AG04450 (cell line): ENCODE measurements at places on chromosomes 1 and 21.
A peak's percentile ranks its signal among the peaks of the same experiment; 100 is the strongest.

DNA sequence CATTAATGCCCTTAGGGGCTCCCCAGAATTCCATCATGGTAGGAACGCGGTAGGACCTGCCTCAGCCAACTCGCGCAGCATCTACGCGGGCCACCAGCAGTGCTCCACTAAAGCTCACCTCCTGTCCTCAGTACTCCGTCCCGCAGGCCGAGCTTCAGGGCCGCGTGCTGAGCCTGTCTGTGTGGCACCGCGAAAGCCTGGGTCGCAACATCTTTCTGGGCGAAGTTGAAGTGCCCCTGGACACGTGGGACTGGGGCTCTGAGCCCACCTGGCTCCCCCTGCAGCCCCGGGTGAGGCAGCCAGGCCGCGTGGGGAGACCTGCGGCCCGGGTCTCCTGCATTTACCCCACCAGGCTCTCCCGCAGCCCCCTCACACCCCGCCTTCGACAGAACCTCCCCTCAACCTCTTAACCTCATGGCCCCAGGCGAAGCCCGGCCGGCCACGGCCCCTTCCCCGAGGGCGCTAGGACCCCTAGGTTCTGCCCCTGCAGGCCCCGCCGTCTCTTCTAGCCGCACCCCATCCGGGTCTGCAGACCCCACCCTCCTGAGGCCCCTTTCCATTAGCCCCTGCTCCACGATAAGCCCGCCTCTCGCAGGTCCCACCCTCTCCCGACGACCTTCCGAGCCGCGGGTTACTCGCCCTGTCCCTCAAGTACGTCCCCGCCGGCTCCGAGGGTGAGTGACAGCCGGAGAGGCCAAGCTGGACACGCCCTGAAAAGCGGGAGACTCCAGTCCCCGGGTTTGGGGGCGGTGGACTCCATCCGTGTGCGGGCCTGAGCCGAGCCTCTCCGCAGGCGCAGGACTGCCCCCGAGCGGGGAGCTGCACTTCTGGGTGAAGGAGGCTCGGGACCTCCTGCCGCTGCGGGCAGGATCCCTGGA, 9.1 kb downstream of the SYTL1 start:
- no peak for DNase-seq

GRCh38 chr1:201585901-201586300, 47.0 kb downstream of the NAV1 start:
- DNase-seq, result no peak

DNA sequence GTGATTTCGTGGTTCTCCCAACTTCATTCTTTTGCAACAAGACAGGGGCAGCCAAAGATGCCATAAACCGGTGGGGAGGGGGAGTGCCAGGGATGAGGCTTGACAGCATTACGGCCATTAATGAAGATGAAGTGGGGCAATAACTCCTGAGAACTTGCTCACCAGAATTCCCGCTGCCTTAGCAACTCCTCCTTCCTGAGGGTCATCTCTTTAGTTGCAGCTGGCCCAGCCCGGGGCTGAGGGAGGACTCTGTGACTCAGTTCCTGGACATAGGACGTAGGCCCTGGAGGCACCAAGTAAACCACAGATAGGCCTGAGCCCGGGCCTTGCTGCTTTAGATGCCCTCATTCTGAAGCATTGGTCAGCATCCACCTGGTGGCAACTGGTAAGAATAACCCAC, 330.2 kb downstream of the RRAGC start:
- no peak for DNase-seq

DNA sequence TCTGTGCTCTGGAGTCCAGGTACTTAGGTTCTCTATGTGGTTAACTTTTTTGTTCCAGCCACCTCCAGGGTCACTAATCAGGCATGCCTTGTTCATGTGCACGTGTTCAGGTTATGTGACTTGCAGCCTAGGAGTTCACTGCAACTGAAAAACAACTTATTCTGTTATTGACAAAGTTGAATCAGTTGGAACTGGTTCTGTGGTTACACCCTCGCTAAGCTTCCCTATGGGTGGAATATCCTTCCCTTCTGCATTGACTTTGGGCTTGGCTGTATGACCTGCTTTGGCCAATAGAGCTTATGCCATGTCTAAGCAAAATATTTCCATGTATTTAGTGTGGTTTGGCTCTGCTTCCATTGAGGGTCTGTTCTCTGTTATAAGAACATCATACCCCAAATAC, 66.0 kb upstream of the DNAH14 start:
- DNase-seq, result no peak

DNA sequence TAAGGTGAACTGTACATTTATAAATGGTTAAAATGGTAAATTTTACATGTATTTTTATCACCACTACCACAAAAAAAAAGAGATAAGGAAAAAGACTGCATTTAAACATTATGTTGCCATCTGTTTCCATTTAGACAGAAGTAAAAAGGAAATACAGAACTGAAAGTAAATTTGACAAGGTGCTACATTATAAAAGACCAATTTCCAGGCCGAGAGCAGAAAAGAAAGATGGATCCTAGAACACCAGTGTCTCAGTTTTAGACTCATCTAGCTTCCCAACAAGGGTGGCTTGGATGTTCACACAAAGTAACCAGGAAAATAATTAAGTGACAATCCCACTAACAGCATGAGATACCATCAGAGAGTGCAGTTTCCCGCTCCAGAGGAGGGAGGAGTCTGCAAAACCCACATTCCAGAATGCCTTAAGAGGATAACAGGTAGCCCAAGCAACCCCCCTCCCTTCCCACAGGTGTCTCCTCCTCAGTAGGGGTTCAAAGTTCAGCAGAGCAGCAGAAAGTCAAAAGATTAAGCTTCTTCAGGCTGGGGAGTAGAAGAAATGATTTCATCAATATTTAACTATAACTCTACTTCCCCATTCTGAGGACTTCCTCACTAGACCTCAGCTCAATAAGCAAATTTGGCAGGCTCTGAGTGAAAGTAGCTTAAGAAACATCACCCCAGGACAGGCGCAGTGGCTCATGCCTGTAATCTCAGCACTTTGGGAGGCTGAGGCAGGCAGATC, 11.8 kb downstream of the TPM3 start:
- no peak for DNase-seq

GRCh38 chr1:31614414-31615005, 3.0 kb upstream of the HCRTR1 start:
- no peak for DNase-seq

GRCh38 chr21:34166468-34166867, 93.1 kb downstream of the MRPS6 start:
- DNase-seq, result no peak

DNA sequence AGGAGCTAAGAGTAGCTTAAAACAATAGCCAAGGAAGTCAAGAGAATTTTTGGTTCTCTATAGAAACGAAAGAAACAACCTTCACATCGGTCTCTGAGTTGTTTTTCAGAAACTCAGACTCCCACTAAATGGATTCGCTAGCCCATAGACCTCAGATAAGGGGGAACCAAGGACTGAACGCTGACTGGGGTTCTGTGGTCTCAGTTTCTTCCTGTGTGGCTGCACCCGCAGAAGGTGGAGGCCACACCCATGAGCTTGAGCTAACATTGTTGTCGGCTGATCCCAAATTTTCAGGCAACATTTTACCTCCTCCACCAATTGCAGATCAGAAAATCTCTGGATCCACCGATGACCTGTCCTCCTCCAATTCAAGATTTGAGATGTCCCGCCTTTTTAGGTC, 456.1 kb downstream of the AJAP1 start:
- no peak for DNase-seq

- DNase-seq, result no peak
Observed at GRCh38 chr21:15823486-15824150, 93.8 kb downstream of the USP25 start.

- no peak for DNase-seq
Observed at GRCh38 chr21:36156815-36157670, at the start of gene DOP1B. Gene DOP1B (plus strand): TSS chr21:36156824. CDS start chr21:36164734, 7,910 bp downstream.

DNA sequence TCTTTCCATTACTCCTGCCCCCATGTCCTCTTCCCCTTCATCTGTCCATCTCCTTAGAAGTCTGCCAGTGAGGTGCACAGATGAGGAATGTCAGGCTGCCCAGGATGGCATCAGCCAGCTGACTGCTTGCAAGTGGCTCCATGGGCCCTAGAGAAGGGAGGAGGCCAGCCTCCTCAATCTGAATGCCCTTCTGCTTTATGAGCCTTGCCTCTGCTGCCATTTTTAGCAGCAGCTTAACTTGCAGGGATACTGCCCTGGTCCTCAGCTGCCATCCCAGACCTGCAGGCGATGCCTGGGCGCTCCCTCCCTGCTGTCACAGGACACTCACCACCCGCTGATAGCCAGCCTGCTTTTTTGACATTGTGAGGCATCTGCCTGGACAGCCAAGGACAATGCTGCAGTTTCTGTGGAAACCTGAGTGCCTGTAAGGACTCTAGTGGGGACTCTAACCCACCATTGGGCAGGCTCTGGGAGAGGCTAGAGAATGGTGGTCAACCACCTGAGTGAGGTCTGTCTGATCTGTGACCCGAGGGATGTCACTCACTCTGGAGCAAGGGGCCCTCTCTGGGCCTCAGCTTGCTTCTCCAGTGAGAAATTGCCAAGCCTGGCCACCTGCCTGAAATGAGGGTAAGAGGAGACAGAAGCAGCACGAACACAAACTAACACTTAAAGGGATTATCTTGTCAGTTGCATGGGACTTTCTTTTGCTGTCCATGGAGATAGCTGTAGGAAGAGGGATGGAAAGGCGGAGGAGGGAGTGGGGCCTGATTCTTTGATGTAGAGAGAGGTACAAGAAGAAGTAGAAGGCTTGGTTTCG, 185.0 kb downstream of the MIS18A start:
- no peak for DNase-seq

DNA sequence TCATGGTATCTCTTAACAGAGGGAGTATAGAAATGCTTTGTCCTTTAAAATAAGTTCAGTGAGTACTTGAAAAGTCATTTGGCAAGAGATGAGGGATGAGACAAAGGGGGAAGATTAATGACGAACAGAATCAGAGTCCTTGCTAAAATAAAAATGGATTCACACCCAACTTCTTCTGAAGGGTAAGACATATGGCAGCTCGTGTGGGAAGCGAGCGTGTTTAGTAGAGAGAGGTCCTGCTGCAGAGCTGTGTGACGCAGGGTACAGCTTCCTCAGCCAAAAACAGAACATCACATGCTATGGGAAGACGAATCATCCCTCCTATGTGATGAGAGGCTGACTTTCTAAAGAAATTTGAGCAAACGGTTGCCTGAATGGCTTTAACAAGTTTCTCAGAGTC, 158.5 kb upstream of the LMO4 start:
- no peak for DNase-seq

DNA sequence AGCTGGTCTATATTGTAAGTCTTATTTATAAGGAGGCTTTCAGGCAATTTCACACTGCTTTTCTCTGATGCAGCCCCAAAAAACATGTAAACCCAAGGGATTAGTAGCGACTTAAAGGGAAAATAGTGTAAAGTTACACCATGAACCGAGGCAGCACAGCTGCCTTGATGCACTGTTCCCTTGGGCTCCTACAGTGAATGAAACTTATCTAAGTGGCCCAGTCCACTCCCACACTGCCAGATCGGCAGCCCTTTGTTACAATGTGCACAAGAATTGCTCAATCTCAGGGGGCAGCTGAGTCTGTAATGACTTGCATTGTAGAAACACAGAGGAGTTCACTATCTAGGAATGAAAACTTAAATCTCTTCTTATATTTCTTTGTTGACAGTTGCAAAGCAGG, 120.8 kb upstream of the ADGRL2 start:
- DNase-seq, result no peak

- DNase-seq, result no peak
Observed at GRCh38 chr21:39611551-39612190, 1.1 kb upstream of the B3GALT5 start.

- DNase-seq, result peak; percentile 77
Observed at GRCh38 chr21:29221253-29221744, 77.4 kb upstream of the BACH1 start.

GRCh38 chr1:61079898-61080336, 2.4 kb upstream of the NFIA start:
- peak; percentile 34 for DNase-seq

DNA sequence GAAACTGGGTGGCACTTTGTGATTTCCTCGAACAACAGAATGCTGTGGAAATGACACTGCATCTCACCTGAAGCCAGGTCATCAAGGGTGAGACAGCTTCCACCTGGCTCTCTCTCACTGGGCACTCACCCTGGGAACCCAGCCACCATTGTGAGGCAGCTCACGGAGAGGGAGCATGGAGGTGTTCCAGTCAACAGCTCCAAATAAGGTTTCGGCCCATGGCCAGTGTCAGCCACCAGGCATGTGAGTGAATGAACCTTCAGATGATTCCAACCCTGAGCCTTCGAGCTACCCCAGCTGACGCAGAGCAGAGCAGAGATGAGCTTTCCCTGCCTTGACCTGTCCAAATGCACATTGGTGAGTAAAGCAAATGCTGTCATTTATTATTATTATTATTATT, 58.1 kb downstream of the SYDE2 start:
- DNase-seq, result no peak

DNA sequence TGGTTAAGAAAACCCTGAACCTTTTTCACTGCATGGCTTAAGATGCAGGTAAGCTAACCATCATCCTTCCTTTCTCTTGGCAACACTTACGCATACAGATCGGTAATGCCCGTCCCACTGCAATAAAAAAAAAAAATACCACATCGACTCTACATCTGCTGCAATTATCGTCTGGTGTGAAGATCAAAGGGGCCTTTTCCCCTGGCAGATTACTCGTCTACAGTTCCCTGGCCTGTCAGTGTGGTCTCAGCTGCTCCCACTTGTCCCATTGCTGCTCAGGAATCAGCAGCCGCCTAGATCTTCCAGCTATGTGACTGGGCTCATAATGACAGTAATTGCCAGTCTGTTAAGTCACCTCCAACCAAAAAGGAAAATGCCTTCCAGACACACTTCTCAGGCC, 133.1 kb downstream of the SETD4 start:
- no peak for DNase-seq

DNA sequence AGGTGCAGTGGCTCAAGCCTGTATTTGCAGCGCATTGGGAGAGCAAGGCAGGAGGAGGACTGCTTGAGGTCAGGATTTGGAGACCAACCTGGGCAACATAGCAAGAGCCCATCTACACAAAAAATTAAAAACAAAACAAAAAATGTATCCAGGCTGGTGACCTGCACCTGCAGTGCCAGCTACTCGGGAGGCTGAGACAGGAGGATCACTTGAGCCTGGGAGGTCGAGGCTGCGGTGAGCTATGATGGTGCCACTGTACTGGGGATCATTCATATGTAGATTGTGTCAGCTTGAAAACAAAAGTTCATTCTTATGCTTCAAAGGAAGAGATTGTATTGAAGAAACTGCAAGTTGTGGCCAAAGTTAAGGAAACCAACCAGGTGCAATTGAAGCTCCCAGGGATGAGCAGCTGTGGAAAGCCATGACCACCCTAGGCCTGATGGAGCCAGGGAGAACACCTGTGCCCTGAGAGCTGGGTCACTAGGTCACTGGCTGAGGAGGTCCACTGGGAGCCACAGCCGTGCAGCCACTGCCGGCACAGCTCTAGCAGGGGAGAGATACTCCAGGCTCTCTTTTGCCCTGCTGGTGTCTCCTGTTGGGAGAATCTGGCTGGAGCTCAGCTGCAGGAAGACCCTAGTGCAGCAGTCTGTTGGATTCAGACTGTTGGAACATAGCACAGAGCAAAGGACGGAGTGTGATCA, 13.3 kb upstream of the BRWD1 start:
- DNase-seq, result no peak
